ENCODE measurements at places on chromosomes 3 and 15.

- DNase-seq, result no peak
Observed at GRCh38 chr15:95162531-95162930, 931.2 kb downstream of the MCTP2 start.

- no peak for DNase-seq
Observed at GRCh38 chr15:85568261-85568808, 187.9 kb downstream of the AKAP13 start.

- no peak for DNase-seq
Observed at GRCh38 chr3:150152567-150152966, 181.9 kb upstream of the PFN2 start.

GRCh38 chr3:196454935-196455334 lies 22.7 kb upstream of the UBXN7 start:
- DNase-seq, result no peak

DNA sequence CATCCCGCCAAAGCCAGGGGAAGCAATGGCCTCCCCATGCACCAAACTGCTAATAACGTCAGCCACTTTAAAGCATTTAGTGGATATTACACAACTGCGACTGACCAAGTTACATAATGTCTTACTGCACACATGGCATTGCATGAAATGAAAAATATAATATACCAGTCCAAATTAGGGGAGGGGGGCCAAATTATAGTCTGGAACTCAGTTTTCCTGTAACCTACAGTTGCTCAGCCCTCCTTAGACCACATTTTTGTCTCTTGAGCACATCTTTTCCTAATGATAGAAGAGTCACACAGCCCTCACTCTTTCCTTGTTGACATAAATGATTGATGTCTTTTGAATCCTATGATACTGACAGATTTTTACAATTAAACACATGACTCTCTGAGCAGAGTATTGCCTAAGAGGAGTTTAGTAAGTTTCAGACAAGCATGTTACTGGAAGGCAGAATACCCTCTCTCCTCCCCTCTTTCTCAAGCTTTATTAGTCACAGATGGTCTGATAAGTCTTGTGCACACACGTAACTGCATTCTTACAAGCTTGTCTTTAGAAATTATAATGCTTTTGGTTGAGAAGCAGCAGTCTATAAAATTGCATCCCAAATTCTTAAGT lies 1.1 kb upstream of the PLD1 start:
- peak; percentile 77 for DNase-seq

- no peak for DNase-seq
Observed at GRCh38 chr3:43872301-43872700, 181.6 kb downstream of the ABHD5 start.

DNA sequence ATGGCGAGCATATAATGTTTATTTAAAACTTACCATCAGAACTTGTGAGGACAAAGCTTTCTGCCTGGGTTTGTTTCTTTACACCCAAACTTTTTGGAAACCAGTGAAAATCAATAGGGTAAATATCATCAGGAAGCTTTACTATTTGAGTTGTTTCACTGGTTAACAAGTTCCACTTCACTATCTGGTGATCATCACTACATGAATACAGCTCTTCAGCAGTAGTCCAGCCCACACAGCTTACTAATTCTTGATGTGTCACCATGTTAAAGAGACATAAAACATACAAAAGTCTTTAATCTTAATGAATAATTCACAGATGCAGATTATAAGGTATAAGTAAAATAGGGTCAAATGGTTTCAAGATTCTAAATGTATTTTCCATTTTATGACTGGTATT lies 17.6 kb downstream of the IFT80 start:
- DNase-seq, result no peak

DNA sequence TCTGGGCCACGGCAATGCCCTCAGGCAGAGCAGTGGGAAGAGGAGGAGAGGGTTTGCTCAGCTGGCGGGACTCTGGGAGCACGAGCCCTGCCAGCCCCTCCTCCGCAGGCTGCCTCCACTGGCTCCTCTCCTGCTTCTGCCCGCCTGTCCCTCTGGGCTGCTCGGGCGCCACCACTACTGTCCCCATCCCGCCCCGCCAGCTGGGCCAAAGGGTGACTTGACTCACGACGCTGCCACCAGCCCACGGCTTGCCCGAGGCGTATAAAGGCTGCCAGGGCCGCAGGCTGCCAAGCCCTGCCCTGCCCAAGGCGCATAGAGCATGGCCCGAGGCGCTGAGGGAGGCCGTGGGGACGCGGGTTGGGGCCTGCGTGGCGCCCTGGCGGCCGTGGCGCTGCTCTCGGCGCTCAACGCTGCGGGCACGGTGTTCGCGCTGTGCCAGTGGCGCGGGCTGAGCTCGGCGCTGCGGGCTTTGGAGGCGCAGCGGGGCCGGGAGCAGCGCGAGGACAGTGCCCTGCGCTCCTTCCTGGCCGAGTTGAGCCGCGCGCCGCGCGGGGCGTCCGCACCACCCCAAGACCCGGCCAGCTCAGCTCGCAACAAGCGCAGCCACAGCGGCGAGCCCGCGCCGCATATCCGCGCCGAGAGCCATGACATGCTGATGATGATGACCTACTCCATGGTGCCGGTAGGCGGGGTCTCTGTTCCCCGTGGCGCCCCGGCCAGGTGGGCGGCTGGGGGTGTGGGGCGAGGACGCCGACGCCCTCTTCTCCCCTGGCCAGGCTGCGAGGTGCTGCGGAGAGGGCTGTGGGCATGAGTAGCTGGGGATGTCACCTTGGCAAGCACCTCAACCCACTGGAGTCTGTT lies at the start of gene GLDN:
Gene GLDN, plus strand, starts transcription at position 290 of the 861 bp plus-strand sequence. Its CDS starts 30 bp downstream, at position 320.
- DNase-seq, result no peak

DNA sequence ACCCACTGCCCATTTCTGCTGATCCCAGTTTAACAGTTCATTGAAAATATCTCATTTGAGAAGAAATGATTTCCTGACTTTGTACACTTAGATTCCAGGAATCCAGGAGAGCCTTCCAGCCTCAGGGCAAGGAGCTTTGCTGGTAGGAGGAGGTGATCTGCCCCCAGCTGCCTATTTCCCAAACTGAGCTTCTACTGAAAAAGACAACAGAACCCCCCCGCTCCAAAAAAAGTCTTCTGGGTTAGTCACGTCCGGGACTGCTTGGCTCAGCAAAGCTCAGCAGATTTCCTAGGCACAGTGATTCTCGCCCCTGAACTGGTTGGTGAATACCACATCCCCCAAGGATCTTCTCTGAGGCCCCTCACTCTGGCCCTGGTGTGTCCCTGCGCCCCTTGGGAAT lies 13.1 kb downstream of the SLC6A6 start:
- DNase-seq, result no peak

DNA sequence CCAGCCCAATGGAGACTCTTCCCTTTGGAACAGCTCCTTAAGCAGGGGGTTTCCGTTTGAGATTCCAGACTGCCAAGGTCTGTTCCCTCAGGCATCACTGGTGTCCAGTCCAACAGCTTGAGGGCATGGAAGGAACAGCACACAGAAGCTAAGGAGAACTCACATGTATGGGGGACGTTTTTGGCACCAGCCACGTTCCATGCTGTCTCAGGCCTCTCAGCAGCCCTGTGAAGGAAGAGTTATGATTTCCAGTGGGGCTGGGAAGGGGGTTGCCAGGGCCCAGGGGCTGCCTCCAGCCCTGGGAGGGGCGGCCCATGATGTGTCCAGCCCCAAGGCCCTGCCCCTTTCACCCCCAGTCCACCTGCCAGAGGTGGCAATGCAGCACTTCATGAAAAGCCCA lies 7.5 kb upstream of the RHO start:
- no peak for DNase-seq

GRCh38 chr15:90895571-90896117 lies 7.5 kb upstream of the MAN2A2 start:
- DNase-seq, result peak; percentile 79

DNA sequence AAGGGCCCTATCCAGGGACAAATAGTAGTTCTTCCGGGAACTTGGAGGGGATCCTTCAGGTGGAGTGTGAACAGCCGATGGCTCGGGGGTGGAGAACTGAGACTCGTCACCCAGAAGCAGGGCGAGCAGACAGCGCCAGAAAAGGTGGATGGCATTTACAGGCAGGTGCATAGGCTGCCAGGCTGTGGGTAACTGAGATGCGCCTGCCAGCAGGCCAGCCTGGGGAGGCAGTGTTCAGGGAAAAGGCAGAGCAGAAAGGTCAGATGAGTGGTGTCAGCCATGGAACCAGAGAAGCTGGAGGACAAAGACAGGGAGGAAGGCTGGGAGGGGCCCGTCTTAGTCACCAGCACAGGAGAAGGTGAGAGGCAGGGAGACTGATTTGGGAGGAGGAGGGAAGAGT lies 53.0 kb upstream of the SEC22A start:
- no peak for DNase-seq

DNA sequence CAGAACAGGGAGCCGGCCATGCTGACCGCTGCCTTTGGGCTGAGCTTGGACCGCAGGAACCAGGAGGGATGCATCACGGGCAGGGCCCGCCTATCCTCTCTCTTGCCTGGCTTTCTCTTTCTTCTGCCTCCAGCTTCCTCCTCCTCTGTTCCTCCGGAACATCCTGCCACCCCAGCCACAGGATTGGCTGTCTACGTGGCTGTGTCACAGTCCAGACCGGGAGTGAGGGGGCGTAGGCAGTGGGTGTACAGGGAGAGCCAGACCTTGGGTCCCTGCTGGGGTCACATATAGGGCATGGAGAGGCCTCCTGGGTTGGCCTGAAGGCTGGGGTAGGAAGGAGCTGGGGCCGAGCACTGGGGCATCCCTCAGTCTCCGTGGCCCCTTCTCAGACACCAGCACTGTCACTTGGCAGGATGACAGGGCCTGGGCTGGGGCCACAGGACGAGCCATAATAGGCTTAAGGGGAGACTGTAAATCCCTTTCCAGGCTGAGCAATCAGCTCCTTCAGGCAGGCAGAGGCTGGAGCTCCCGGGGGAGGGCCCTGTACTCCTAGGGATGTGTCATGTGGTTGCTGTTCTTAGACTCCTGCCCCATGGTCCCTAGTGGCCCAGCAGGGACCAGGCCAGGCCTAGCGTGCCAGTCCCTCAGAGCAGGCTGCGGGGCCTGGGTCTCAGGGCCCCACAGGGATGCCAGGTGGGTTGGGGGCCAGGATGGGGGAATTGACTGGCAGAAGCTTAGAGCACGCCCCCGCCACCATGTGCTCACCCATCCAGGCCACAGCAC lies 25.4 kb downstream of the LINGO1 start:
- peak; percentile 81 for DNase-seq

- DNase-seq, result peak; percentile 93
Observed at GRCh38 chr3:156579427-156579851, 24.5 kb upstream of the SSR3 start.

- DNase-seq, result no peak
Observed at GRCh38 chr3:13224967-13225366, 151.7 kb upstream of the IQSEC1 start.

- DNase-seq, result no peak
Observed at GRCh38 chr3:68919000-68919399, 13.3 kb downstream of the TAFA4 start.

DNA sequence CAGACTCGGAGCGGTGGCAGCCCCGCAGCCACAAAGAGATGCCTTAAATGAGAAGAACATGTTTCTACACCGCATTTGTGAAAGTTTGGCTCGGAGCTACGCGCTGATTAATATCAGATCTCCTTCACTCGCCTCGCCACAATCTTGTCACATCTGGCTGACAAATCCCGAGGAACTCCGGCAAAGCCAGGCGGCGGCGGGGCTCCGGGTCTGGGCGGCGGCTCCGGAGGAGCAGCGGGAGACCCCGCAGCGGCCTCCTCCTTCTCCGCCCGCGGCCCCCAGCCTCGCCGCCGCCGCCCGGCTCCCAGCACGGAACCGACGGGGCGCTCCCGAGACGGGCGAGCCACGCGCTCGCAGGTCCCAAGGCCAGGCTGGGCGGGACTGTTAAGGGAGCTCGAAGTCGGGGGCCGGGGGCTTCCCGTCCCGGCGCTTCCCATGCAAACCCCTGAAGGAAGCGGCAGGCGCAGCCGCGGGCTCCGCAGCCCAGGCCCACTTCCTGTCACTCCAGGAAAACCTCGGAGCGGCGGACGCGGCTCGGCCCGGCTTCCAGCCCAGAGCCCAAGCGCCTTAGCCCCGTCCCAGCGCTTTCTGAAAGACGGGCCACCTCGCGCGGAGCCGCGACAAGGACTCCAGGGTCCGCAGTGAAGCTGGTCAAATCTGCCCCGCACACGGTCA lies 1.2 kb downstream of the BNC1 start:
- DNase-seq, result no peak

DNA sequence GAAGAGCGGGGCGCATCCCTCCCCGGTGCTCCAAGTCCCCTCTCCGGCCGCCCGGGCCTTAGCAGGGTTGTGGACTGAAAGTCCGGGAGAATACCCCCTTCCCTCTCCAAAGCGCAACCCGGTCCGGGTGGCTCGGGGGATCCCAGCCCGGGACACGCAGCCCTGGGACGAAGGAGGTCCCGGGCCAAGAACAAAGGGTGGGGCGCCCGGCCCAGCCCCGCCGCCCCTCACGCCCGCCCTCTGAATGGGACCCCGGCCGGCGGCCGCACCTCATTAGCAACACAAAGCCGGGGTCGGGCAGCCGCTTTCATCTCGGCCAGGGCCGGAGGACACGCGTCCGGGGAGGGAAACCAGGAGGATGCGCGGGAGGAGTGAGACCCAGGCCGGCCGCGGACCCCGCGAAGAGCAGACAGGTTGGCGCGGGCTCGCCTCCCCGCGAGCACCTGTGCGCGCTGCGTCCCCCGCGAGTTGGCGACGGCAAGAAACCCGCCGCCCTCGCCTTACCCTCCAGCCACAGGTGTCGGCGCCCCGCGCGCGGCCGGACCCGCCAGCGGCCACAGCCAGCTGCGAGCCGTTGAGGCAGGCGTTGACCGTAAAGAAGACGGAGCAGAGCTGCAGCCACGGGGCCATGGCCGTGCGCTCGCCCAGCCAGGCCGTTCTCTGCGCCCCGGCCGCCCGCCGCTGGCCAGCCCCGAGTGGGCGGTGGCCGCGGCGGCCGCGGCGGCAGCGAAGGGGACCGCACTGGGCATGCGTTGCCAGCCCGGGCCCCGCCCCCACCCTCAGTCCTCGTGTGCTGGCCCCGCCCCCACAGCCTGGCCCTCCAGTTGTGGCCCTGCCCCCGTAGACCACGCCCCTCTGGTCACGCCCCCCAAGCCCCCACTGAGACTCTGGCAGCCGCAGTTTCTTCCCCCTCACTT lies at the start of gene IL17RD:
Gene IL17RD, minus strand, starts transcription at position 697 of the 917 bp plus-strand sequence. Its CDS starts 67 bp downstream, at position 630.
- DNase-seq, result peak; percentile 8

DNA sequence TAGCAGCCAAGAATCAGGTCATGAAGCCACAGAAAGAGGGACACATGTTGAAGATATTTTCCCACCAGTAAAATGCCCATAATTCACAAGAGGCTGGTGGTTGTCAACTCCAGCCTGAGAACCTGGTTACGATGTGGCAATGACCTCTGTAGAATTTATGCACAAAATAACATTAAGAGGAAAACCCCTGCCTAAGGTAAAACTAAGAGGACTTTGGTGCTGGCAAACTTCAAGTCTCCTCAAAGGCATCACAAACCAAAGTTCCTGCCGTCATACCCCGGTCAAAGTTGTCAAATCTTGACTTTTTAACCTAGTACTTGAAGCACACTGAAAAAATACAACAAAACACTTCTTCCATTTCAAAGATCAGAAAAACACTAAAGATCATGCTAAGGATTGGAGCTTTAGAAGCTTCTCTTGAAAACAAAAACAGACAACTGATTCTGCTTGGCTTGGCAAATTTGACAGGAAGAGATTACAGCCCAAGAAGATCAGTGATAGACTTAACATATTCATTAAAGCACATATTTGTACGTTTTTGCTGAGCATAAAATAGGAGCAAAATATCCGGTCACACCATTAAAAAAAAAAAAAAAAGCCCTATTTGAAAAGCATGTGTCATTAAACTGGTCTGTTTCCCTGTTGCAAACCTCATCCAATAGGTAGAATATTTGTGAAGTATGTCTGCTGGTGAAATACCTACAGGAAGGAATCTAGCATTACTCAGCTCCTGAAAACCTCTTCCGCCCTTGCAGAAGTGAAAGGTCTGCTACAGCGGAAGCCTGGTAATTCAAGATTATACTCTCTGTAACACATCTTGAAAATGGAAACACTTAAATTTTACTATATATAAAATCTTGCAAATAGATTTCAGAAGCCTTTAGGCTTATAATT lies 22.8 kb downstream of the EIF4E3 start:
- no peak for DNase-seq
